ENCODE measurements at places on chromosomes 3 and 15.

GRCh38 chr3:71061581-71061980 is 521.9 kb downstream of the FOXP1 start:
- no peak for DNase-seq

DNA sequence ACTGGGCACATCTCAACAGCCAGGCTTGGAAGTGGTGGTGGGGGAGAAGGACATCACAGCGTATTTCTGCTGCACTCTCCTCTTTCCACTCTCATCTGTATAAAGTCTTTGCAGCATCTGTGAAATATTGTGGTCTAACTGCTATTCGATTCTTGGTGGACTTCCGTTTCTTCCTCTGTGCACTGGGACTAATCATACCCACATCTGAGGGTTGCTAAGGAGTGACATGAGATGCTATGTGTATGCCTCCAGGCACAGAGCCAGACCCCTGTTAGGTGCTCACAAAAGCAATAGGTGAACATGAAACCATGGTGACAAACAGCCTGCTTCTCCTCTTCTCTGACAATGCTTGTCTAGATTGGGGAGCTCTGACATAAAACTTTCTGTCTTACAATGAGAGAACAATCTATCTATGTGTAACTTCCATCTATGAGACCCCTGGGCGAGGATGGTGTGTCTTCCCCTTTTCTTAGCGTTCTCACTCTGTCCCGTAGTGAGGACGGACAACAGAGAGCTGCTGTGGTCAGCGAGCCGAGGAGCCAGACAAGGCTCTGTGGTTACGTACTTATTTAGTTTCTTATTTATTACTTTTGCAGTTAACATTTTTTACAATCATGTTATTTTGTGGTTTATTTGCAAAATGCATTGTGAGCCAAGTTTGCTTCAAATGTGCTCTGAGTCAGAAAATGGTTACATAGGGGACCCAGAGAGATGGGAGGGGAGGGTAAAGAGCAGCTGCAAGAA is 196.7 kb upstream of the TPRG1 start:
- peak; percentile 57 for DNase-seq

DNA sequence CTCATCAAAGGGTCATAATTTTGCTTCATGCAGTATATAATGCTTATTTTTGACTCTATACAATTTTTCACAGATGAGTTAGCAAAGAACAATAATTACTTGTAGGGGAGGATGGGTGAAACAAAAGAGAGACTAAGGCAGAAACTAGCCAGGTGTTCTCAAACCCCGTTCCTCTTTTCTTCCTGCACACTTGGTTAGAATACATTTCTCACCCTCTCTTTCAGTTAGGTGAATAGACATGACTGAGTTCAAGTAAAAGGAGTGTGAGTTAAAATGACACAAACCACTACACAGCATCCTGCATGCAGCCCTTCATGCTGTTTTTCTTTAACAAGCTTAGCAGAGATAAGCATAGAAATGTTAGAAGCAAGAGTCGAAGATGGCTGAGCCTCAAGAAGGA is 922.2 kb downstream of the TBL1XR1 start:
- no peak for DNase-seq

DNA sequence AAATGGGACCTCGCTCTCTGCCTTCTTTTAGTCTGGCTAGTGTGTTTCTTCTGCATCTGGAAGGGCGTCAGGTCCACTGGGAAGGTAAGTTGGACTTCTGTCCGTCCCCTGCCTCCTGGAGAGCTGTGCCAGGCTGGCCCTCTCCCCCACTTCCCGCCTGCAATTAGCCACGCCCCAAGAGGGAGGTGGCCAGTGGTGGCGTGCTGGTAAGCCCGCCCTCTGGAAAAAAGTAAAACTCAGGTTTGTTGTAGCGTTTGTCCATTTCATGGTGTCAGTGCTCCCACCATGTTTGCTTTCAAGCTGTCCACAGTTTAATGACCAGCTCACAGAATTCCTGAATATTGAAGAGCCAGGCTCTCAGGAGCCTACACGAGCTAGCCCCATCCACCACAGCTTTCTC is 55.6 kb downstream of the SLC6A6 start:
- DNase-seq, result no peak

DNA sequence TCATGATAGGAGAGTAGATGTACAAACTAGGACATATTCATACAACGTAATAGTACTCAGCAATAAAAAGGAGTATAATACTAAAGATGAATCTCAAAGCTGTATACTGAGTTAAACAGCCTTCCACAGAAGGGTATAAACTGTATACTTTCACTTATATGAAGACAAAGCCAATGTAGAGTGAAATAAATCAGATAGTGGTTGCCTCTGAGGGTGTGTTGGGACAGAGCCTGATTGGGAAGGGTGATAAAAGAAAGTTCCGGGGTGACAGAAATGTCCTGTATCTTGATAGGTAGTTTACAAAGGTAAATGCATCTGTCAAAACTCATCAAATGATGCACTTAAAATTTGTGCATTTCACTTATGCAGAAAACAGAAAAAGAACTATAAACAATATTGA is 122.5 kb downstream of the ADAM10 start:
- DNase-seq, result no peak

GRCh38 chr3:28906561-28907310 is 374.1 kb upstream of the RBMS3 start:
- no peak for DNase-seq

DNA sequence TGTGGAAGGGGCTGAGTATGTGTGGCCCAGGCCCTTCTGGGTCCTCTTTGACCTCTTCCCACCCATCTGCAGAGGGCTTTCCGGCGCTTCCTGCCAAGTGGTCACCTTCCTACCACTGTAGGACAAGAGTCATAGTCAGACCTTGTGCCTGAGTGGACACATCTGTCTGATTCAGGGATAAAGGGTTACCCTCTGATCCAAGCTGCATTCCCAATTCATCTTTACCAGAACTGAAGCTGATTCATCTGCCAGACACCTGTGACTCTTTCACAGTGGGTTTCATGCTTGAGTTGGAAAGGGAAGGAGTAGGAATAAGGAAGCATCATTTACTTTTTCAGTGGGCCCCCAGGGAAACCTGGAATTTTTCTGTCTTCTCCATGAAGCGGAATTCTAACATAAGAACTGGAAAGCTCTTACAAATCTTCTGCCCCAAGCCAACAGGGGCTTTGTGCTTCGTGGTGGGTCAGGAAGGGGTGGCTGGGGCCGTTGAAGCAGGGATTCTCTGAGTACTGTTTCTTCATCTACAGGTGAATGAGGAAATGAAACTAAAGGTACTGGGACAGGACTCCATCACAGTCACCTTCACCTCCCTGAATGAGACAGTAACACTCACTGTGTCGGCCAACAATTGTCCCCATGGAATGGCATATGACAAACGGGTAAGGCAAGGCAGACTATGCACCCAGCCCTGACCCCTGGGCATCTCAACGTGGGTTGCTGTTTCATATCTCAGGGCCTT is 46.4 kb downstream of the C3orf20 start:
- DNase-seq, result no peak

DNA sequence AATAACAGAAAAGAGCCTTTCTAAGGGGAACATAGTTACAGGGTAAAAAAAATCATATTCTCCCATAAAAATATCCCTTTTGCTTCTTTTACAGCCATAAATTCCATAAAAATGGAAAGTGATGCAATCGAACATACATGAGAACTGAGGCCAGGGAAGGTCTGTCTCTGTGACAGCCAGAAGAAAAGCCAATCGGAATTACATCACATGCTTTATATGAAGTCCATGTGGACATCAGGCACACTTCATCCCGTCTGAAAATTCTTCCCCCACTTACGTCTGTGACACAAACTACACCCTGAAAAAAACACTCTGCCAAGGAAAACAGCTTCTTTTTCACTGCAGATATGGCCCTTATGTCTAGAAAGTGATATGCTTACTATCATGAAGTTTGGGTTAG is 323.5 kb downstream of the ERC2 start:
- peak; percentile 37 for DNase-seq

- peak; percentile 93 for DNase-seq
Measured at GRCh38 chr15:40421246-40422157, 15.9 kb downstream of the IVD start.

- no peak for DNase-seq
Measured at GRCh38 chr3:52811452-52812011, 16.9 kb downstream of the ITIH3 start.

GRCh38 chr3:167918008-167918596 is 177.6 kb downstream of the GOLIM4 start:
- DNase-seq, result no peak

DNA sequence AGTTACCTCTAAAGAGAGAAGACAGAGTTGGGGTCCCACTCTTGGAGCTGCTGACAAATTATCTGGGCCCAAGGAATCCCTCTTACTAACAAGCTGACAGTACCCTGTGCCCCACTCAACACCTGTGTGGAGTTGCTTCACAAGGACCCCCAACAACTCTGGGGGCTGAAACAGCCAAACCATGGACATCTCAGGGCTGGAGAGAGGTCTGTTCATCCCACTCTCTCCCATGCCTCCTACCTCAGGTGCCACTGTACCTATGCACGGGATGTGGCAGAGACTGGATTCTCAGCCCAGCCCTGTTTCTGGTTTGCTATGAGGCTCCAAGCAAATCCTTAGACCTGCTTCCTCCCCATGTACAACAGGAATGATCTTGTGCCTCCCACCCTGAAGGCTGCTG is 101.7 kb downstream of the ETFA start:
- no peak for DNase-seq

DNA sequence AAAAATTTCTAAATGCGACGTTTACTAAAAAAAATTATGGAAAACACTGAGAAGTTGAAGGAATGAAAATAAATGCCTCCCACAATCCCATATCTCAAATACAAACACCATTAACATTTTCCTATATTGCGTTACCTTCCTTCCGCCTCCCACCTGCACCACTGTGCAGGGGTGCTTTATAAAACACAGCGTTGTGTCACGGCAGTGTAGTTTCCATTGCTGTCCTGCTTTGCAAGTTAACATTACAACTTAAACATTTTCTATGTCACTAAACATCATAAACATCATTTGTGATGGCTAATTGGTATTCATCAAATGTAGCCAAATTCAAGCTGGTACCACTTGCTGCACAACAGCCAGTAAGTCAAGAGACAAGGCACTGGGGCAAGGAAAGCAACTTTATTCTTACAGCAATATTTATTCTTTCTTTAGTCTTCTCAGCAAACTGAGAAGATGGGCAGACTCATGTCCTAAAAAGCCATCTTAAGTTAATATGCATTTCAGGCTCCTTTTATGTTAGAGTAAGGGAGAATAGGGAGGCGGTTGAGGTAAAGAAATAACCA is 12.3 kb upstream of the FETUB start:
- DNase-seq, result no peak
